ENCODE measurements at places on chromosomes 12 and 14.

- DNase-seq, result peak; percentile 86
These were observed 708 bp upstream of the ZBTB42 start for GRCh38 chr14:104800015-104800770.

DNA sequence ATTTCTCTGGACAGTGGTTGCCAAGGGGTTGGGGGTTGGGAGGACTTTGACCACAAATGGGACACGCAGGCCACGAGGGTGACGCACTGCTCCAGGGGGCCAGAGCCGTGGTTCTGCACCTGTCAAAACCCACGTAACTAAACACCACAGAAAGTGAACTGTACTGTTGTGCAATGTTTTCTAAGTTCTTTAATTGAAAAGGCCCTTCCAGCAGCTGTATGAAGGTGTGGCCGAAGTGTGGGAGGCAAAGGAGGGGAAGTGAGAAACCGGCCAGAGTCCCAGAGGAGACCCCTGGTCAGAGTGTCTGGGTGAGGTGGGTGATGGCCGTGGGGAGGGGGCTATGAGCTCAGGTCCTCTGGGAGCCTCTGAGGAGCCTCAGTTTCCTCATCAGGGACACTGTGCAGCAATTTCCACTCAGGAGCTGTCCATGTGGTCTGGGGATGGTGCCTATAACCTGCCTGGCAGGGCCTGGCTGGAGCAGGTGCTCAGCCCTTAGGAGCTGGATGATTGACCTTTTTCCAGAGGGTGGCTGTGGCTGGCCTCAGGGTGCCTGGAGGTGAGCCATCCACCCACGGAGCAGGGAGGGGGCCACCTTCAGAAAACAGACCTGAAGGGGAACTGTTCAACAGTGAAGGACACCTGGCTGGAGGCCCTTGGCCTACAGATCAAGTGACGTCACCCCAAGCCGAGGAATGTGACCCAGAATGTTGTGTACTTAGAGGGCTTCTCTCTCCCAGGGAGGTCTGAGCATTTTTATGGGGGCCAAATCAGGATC is 9.8 kb upstream of the BDKRB2 start:
- DNase-seq, result no peak

DNA sequence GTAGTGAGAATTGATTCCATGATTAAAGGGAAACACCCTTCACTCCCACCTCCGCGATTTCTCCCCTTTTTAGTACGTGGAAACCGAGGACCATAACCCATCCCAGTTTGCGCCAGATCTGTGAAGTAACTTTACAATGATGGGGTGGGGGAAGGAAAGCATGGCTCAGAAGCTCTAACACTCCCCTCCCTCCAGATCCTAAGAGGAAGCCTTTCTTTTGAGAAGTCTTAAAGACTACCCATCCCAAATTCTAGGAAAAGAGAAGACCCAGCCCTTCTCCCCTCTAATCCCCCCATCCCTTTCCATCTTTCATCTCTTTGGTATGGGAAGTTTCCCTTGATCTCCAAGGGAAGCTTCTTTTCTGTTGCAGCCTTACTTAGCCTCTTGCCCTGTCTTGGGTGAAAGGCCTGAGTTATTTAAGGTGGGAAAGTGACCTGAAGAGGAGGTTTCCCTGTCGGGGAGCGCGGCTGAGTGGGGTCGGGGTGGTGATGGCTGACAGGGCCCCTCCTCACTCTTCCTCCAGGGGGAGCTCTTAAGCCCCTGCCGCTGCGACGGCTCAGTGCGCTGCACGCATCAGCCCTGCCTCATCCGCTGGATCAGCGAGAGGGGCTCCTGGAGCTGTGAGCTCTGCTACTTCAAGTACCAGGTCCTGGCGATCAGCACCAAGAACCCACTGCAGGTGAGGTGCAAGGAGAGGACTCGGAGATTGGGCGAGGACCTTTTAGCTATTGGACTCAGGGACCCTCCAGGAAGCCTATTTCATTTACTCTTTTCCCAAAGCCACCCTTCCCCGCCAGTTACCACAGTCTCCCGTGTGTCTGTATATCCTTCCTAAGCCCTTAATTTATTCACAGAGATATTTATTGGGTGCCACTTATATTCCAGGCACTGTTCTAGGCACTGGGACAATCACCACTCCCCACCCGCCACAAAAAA is 1.8 kb downstream of the MARCHF9 start:
- DNase-seq, result peak; percentile 70

DNA sequence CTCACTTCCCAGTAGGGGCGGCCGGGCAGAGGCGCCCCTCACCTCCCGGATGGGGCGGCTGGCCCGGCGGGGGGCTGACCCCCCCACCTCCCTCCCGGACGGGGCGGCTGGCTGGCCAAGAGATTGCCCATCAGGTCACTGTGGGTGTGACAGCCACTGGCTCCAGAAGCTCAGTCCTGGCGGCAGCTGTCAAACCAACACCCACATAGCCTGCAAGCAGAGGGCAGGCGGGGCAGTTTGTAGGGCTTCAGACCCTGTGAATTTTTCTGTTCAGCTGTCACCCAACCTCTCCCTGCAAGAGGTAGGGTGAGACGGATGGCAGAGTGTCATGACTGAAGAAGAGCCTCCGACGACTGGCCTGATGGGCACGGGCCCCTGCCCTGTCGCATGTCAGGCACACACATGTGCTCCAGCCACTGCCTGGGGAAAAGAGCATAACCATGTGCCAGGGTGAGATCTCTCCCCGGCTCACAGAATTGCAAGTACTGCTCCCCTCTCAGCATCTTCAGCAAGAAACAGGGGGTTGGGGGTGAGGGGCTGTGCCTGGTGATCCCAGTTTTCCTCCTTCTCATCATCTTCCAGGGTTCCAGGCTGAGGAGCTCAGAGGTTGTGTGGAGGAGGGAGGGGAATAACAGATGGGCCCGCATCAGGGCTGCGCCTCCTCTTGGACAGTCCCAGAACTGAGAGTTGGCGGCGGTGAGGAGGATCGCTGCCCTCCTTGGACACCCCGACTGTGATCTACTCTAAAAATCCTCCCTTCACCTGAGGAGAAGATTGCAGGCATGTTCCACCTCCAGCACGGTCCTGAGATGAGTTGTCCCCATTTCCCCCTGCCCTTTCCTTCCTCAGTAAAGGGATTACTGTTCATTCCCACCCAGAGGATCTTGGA is 11.2 kb upstream of the PRPH start:
- no peak for DNase-seq

DNA sequence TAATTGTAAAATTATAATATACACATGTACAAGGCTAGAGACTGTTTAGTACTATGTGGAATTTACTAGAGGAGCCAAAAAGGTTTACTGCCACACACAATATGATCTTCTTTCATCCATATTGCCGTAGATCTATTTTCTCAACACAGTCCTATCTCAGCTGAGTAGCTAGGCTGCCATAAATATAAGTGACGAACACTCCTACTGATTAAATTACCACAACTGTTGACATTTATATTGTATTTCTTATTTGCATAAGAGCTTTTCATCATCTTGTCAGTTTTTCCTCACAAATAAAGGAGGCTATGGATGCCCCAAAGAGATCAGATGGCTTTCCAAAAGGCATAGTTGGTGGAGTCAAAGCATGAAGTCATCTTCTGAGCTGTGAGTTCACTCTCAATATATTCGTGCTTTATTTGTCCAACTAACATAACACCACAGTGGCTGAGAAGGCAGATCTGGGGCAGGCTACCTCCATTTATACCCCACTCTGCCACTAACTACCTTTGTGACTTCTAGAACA is 78.6 kb downstream of the CCDC59 start:
- no peak for DNase-seq

GRCh38 chr12:72829838-72830237 is 557.7 kb downstream of the TRHDE start:
- DNase-seq, result no peak

DNA sequence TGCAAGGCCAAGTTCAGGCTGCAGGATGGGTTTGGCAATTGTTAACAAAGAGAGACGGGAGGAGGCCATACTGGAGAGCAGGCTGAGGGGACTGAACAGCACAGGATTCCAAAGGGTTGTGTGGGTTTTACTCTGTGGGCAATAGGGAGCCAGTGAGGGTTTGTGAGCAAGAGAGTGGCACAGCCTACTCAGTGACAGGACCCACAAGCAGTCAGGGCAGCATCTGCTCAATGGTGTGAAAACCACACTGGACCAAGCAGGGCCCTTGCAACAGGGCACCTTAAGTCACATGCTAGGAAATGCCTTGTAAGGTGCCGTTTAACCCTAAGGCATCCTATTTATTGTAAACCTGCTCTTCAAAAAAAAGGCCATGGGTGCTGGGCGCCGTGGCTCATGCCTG is 22.0 kb downstream of the SYNE3 start:
- DNase-seq, result no peak

DNA sequence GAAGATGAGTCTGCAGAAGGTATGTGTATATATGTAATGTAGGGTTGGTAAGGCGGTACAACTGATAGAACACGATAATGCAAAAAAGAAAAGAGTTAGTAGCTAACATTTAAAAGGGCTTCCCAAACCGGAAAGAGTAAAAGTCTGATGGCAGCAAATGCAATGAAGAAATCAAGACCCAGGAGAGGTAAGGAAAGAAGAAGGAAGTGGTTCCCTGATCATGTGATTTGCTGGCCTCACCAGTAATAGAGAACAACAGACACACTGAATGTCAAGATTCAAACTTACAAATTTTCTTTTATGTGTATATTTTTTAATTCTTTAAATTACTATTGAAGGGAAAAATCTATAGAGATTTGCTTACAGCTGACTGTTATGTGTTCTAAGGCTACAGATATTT is 18.4 kb downstream of the ZFC3H1 start:
- no peak for DNase-seq

GRCh38 chr14:89765346-89765745 is 189.2 kb downstream of the EFCAB11 start:
- DNase-seq, result no peak

- DNase-seq, result no peak
These were observed 172.8 kb downstream of the NELL2 start for GRCh38 chr12:44703182-44703910.

GRCh38 chr12:125687820-125688219 is 622.6 kb downstream of the AACS start:
- no peak for DNase-seq

DNA sequence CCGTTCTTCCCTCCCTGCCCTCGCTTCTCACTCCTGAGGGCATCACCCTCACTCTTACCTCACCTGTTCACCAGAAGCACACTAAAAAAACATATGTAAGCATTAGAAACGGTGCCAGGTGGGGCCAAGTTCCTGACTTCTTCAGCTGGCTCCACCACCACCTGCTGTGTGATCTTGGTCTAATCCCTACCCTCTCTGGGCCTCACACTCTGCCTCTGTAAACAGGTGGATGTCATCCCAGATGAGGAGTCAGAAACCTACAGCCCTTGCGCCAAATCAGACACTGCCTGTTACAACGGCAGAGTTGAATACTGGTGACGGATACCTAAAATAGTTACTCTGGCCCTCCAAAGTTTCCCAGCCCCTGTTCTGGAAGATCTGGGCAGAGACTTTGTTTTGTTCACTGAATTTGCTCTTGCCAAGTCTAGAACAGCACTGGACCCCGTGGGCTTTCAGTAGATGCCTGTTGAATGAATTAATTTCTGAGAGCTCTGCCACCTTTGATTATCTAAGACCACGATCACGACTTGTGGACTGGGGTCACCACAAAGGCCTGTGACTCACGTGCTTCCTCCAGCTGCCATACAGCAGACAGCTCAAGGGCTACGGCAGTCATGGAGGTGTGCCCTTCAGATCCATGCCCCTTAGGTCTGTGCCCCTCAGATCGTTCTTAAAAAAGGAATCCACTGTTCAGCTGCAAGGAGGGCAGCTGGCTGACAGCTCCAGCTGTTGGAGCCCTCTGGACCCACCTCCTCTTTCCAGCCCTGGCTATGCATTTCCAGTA is 71.9 kb downstream of the GSC start:
- no peak for DNase-seq

Measured in stimulated activated CD4-positive, alpha-beta T cell treated with anti-CD3 and anti-CD28 coated beads, Interleukin-4, amount 100 ng/mL, for 4 hours (primary cell).